Ovary (tissue), 10 donors: ENCODE measurements at places on chromosomes 5 and 9. TPM values are rescaled to one million over a fixed set of nuclear protein-coding genes. Genes with fewer than 3 reads are reported as not detected.

- no peak for DNase-seq
Measured at GRCh38 chr5:144210655-144211054, 40.0 kb downstream of the KCTD16 start.

SLC34A3 gene
- total RNA-seq, result not detected

PLAC8L1 gene
- not detected for total RNA-seq

DNA sequence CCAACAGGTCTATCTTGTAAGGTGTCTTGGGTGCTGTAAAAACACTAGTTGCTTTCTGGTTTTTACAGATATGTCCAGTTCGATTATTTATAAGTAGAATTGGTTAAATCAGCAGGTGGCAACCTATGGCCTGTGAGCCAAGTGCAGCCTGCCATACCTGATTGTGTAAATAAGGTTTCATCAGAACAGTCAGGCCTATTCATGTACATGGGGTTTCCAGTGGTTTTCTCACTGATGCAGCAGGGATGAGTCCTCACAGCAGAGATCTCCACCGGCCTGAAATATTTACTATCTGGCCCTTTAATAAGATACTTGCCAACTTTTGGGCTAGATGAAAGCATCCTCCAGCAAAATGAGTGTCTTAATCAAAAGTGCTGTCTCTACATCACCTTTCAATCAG lies 132.9 kb upstream of the ICE1 start:
- DNase-seq, result no peak

DNA sequence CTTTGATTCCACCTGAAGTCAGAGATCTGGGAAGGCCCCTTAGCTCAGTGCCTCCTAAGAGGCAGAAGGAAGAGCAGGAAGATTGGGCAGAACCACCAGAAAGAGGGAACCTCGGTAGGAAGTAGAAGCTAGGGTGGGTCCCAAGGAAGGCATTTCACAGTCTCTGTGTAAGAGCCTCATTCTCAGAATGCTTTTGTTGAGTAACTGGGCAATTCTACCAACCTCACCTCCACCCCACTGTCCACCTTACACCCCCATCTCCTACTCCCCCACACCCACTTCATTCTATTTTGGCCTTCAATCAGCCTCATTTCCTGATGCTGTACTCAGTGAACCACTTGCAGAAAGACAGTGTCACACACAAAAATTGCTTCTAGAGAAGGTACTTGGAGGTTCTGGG lies 3.5 kb downstream of the HBEGF start:
- DNase-seq, result no peak

C5orf22 gene
- total RNA-seq, result 19.3 TPM

LCN9 gene
- total RNA-seq, result not detected

PRDM9 gene
- not detected for total RNA-seq

QRFP gene
- total RNA-seq, result not detected

POLK gene
- total RNA-seq, result 29.5 TPM

GRCh38 chr9:93260263-93261066 lies 76.5 kb downstream of the WNK2 start:
- DNase-seq, result no peak

DNA sequence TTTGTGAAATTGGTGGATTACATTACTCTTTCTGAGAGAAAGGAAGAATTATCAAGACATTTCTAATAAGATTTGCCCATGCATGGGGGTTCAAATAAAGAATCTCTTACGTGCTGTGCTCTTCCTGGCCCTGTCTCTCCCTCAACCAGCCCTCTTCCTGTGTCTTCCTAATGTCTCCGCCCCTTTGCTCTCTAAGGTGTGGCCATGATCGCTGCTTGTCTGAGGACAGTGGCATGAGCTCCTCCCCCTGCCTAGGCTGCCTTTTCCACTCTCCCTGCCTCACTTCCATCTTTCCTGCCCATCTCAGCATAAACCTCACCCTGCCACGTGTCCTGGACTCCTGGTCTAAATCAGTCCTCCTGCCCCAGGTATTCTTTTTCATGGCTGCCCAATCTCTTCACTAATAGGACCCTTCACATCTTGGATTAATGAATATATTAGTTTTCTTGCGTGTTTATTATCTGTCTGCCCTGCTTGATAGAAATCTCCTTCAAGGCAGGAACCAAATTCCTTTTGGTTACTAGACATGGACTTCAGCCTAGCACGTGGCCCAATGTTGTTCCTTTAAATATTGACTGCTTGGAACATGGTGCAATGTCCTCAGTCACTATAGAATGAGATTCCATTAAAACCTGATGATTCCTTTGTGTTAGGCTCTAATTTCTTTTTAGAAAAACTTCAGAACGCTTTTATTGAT lies 122.3 kb downstream of the MTRR start:
- no peak for DNase-seq

LHX6 gene
- total RNA-seq, result 1.7 TPM

DNA sequence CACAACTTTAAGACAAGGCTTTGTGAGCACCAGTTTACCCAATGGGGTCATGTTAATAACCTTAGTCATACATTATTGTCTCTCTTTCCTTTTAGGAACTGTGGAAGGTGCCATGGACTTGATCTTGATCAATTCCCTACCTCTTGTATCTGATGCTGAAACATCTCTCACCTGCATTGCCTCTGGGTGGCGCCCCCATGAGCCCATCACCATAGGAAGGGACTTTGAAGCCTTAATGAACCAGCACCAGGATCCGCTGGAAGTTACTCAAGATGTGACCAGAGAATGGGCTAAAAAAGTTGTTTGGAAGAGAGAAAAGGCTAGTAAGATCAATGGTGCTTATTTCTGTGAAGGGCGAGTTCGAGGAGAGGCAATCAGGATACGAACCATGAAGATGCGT lies 48.7 kb downstream of the TEK start:
- DNase-seq, result no peak

- DNase-seq, result no peak
Measured at GRCh38 chr9:116491659-116492058, 195.4 kb upstream of the TRIM32 start.

SCAI gene
- total RNA-seq, result 8.1 TPM

DNA sequence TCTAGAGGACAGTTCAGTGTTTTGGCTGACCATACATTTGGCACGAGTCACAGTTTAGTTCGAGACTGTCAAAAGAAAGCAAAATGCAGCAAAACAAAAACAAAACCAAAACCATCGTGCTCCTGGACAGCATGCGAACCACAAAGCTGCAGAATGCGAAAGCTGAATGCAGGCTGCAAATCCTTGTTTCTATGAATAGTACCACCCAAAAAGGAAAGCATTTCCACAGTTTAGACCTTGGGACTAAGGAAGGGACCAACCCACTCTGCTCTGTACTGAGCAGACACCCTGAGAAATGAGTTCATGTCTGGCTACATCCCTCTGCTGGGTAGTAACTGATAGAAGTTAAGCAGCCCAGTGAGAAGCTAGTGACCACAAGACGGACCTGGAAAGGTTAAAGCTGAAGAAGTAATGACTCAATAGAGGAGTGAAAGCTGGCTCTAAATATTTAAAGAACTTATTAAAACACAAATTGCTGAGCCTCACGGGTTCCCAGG lies 3.9 kb downstream of the GCNT4 start:
- DNase-seq, result no peak

ENHO gene
- 0.25 TPM for total RNA-seq

- DNase-seq, result no peak
Measured at GRCh38 chr9:112059145-112059965, 115.7 kb downstream of the SUSD1 start.

GRCh38 chr5:157362012-157362411 lies 96.1 kb downstream of the CYFIP2 start:
- no peak for DNase-seq

PCDHGB3 gene
- 8.6 TPM for total RNA-seq

GRCh38 chr5:65117525-65117924 lies 348.8 kb downstream of the CWC27 start:
- no peak for DNase-seq

DNA sequence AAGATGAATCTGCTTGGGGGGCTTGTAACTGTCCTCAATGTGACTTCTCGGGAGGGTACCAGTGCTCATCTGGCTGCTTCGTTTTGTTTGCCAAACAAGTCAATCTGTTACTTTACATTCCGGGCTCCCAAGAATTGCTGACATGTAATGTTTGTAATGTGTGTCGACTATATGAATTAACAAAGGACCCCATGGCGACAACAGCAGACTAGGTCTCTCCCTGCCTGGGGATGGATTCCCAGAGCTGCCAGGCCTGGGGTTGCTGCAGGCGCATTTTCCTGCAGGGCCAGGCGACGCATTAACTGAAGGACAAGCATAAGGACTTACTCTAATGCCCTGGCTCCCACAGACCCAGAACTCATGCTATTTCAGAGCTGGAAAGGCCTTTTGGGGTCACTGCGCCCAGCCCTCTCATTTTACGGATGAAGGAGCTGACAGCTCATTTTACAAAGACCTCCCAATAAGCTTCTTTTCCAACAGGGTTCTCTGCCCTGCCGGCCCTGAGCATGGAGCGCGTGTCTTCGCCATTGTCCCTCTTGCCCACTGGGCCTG lies 214.8 kb downstream of the TTLL11 start:
- DNase-seq, result no peak

DNA sequence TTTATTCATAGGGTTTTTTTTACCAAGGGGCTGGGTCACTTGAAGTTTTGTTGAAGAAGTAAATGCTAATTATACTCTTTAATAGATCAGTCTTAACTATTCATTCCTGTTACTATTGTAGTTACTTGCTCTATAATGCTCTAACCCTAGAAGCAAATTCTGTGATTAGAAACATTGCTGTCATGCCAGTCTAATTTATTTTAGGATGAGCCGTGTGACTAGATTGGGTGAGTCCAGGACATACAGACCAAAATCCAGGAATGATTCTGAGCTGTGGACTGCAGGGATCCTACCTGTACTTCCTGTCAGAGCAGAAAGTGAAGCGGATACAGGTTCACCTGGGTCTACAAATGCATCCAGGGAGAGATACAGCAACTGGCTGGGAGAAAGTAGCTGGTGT lies 757 bp upstream of the CCDC192 start:
- DNase-seq, result no peak

DNA sequence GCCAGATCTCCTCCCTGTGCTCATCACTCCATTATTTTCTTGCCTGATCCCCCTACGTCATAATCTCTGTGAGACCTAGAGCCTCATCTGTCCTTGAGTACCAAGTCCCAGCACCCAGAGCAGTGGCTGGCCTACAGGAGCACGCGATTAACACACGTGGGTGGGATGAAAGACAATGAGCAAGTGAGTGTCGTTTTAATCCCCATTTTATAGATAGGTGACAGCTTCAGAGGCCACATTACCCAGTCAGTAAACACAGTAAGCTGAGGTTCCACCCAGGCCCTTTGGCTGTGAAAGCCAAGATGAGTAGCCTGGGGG lies 17.3 kb downstream of the TRUB2 start:
- DNase-seq, result no peak
